Esophagus squamous epithelium (tissue), 5 donors: ENCODE measurements at places on chromosomes 3 and 15.

- no peak for DNase-seq
Observed at GRCh38 chr3:164459521-164460151, 618.7 kb downstream of the SI start.

DNA sequence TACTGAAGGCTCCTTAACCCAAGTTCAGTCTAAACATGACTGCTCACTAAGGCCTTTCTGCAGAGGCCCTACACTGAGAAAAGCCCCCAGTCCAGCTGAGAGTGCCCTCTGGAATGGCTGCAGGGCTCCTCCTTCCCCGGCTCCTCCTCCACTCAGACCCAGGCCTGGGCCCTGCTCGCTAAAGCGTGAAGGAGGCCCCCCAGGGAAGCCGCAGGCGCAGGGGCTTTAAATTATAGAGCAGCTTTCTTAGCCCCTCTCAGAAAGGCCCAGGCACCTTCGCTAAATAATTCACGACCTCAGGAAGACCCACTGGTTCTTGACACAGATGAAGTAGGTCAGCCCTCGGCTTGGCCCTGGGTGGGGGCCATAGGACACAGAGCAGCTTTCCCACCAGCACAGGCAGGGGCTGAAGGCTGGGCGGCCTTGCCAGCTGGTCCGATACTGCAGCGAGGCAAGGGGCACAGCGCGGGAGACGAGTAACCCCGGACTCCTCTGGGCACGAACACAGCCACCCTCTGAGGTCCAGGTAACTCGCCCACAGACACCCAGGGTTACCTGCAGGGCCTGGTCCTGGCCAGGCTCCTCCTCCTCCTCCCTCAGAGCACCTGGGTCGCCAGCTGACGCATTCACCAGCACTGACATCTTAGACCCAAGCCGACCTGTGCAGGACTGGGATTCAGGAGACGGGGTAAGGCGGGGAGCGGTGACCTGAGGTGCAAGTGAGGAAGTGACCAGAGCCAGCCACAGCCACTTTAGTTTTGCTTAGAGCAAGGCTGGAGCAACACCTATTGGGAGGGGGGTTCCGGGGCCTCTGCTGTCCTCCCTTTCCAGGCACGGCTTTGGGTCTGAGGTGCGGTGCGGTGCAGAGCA, 36.9 kb downstream of the RBPMS2 start:
- no peak for DNase-seq

DNA sequence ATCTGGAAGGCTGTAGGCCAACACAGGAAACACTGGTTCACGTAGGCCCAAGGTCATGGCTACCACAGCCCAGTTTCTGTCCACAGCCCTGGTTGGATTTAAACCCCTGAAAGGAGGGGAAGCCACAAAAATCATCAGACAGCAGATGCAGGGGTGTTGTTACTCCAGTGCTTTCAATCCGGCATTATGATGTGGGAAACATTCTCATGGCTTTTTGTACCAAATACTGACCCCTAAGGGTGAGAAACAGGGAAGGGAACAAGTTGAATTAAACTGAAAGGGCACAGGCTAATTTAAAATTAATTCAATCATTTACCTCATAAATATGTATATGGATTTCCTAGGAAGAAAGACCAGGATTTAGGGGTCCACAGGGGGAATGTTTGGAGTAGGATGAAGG, 375.6 kb downstream of the CTNNB1 start:
- DNase-seq = no peak

DNA sequence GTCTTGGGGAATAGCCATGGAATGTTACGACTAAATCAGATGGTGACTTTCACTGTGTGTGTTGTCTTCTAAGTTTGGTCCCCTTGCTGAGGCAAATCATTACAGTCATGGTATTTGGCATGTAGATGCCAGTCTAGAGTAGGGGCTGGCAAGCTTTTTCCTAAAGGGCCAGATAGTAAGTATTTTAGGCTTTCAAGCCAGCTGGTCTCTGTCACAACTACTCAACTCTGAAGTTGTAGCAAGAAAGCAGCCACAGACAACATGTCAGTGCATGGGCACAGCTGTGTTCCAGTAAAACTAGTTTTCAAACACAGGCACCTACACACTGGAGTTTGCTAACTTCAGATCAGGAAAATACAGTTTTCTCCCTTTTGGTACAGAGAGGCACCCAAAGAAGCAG, 39.3 kb downstream of the CCR3 start:
- DNase-seq = no peak

DNA sequence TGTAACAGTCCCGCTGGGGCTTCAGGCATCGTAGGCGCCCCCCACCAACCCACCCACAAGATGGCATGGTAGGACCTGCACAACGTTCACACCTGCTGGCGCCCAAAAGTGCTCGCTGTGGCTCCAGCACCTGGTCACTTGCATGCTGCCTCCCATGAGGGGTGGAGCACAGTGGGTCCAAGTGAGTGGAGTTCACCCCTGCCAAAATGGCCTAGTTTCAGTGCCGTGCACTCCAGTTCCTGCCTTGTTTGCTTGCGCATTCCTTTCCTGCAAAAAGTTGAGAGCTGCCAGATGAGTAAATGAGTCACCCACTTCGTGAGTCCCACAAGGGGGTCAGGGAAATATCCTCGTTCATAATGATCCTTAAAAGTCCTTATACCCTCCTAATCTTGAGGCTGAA, 788.7 kb upstream of the DPPA4 start:
- no peak for DNase-seq

DNA sequence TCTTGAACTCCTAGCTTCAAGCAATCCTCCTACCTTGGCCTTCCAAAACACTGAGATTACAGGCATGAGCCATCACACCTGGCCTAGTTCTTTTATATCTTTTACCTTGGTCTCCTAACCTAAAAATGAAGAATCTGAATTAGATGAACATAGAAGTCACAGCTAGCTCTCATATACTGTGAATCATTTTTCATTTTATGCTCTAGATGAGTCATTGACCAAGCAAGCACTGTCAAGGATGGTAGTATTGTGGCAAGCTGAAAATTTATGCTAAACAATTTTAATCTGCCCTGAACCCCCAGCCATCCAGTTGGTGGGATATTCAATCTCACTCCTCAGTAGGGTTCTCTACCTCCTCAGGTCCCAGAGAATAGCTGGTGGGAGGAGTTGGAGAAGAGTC, 48.3 kb upstream of the DNAJC13 start:
- DNase-seq = no peak

DNA sequence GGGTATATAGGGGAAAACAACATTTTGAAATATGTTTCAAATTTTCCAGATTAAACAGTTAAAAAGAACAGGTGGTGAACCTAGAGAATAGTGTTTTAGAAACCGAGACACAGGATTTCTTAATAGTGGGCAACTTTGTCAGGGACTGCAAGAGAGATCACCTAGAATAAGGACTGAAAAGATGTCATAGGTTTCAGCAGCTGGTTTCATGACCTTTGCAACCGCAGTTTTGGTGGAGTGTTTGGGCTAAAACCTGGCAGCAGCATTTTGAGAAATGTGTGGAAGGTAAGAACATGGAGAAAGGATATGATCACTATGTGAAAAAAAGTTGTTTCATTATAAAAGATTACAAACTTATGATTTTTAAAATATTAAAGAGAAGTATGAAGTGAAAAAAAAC, 34.9 kb downstream of the PRKCI start:
- no peak for DNase-seq
